NK-92 treated with Interleukin-12 subunit alpha and Interleukin-12 subunit beta, amount 100 ng/mL, for 24 hours (cell line): ENCODE measurements at places on chromosomes 5 and 9.

DNA sequence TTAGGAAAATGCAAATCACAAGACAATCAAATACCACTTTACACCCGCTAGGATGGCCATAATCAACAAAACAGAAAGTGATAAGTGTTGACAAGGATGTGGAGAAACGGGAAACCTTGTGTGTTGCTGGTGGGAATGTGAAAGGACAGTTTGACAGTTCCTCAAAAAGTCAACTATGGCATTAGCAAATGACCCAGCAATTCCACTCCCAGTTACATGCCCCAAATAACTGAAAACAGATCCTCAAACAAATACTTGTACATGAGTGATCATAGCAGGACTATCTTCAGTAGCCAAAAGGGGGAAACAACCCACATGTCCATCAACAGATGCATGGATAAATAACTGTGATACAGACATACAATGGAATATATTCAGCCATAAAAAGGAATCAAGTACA lies 21.2 kb downstream of the RASGEF1C start:
- DNase-seq: no peak

DNA sequence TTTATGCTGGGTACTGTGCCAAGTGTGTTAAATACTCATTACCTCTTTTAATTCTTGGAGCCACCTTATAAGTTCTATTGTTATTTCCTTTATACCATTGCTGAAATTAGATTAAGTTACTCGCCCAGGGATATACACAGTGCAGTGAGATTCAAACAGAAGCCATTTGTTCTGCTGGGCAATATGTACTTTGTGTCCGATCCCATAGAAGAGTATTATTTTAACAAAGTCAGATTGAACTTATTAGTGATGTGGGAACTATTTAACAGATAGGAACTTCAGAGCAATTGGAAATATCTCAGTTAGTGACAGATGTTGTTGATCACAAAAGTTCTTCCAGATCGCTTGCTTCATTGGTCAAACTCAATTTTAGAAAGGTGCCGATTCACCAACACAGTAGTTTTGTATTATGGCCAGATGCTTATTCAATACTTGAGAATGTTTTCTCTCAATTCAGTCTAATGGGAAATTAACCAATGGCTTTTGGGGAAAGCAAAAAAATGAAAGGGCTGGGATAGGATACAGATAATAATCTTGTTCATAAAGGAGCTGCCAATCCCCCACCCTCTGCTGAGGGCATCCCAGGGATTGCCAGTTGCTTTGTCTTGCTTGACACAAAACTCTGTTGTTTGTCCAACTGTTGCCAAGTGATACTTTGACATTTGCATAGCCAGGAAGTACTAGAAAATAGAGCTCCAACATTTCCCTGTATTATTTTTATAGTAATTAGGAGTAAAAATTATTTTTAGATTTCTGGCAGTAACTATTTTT lies 94.8 kb upstream of the SEMA6A start:
- DNase-seq: no peak

DNA sequence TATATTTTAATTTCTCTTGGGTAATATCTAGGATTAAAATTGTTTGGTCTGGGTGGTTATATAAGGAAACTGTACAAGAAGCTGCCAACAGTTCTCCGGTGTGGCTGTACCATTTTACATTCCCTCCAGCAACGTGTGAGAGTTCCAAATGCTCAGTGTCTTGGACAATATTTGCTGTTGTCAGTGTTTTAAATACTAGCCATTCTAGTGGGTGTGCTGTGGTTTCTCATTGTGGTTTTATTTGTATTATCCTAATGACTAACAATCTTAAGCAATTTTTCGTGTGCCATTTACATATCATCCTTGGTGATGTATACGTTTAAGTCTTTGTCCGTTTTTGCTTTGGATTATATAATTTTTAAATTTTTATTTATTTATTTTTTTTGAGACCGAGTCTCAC lies 34.0 kb downstream of the TNFSF15 start:
- DNase-seq: no peak

DNA sequence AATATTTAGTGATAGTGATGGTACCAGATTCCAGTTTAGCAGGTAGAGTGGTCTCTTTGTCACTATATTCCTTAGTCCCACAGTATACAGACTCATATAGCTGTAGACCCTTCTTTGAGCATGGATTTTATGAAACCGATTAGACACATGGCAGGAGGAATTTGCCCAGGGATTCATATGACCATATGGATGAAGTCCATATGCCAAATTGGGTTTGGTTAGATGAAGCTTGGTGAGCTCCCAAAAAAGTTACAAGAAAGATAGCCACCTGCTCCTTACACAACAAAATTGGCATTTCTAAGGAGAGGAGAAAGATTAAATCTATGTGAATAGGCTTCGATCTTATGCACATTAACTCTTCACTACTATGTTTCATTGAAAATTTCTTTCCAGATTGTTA lies 211.4 kb downstream of the CWC27 start:
- no peak for DNase-seq

GRCh38 chr5:83430130-83431010 lies 41.2 kb upstream of the VCAN start:
- DNase-seq: peak; percentile 4

GRCh38 chr5:75337366-75338021 lies 474 bp downstream of the HMGCR start:
- DNase-seq: peak; percentile 70
